EL (cell line): ENCODE measurements at places on chromosomes 7 and 10.

GRCh38 chr7:21743493-21743892 lies 200.7 kb downstream of the DNAH11 start:
- no peak for DNase-seq

DNA sequence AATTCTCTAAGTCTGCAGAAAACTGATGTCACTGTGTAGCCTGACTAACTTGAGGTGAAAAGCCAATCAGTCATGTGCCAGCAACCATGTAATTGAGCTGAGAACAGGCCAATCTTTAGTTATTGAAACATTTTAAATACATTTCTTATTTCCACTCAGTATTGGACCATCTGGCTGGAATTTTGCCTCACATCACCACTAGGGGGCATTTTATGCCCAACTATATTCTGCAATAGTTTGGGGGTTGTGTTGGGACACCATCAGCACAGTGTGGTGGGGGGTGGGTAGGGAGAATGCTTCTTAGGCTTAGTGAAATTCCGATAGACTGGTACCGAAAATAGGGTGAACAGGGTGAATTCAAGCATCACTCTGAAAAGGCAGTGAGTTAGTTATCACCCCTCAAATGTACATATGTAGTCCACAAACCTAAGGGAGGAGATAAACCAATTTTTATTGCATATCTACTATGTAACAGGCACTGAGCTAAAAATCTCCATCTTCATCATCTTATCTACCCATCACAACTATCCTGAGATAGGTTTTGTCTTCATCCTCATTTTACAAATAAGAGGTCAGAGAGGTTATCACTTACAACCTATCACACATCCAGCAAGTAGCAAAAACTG lies 17.8 kb downstream of the NPSR1 start:
- DNase-seq = peak; percentile 11

- DNase-seq = peak; percentile 77
Measured at GRCh38 chr10:31071232-31072005, 39.8 kb upstream of the ZNF438 start.

DNA sequence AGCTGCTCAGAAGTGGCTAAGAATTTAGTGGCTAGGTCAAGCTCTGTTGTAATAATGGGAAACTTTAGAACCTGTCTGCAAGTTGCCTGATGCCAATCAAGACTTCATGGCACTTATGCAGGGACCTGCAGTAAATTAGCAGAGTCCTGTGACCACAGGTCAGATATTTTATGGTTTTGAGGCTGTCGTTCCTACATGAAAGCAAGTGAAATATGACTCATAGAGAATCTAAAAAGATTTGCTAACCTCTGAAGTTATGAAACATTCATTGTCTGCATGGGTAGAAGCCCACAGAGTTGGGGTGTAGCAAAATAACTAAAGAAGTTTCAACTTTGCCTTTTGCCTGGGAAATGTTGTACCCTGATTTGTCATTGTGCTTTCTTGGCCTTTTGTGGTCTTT lies 32.3 kb downstream of the SLC39A12 start:
- DNase-seq = peak; percentile 62

DNA sequence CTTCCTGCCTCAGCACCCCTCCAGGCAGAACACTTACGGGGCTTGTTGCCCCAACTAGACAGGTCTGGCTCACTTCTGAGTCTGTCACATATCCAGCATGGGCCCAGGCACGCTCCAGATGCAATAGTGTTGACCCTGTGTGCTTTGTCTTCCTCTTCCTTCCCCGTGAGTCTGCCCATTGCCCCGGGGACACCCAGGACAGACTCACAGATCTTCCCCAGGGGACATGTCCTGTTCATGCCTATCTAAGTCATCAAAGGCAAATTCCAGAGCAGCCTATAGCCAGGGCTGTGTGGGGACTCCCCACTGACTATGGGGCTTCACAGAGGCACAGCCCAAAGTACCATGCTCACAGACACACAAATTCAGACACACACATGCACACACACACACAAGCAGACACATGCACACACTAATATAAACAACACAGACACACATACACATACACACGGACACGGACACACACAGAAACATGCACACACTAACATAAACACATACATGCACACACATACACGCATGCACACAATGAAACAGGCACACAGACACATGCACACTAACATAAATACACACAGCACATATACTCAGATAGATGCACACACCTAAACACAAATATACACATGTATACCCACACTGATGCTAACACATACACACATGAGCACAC lies 175.8 kb downstream of the KCNMA1 start:
- no peak for DNase-seq

GRCh38 chr10:8951440-8952089 lies 897.1 kb downstream of the GATA3 start:
- no peak for DNase-seq

- DNase-seq = no peak
Measured at GRCh38 chr7:72445075-72445474, 32.9 kb upstream of the CALN1 start.

GRCh38 chr7:127791446-127792189 lies 139.6 kb downstream of the SND1 start:
- DNase-seq = peak; percentile 55

- DNase-seq = no peak
Measured at GRCh38 chr10:131452926-131453720, 141.6 kb upstream of the TCERG1L start.

DNA sequence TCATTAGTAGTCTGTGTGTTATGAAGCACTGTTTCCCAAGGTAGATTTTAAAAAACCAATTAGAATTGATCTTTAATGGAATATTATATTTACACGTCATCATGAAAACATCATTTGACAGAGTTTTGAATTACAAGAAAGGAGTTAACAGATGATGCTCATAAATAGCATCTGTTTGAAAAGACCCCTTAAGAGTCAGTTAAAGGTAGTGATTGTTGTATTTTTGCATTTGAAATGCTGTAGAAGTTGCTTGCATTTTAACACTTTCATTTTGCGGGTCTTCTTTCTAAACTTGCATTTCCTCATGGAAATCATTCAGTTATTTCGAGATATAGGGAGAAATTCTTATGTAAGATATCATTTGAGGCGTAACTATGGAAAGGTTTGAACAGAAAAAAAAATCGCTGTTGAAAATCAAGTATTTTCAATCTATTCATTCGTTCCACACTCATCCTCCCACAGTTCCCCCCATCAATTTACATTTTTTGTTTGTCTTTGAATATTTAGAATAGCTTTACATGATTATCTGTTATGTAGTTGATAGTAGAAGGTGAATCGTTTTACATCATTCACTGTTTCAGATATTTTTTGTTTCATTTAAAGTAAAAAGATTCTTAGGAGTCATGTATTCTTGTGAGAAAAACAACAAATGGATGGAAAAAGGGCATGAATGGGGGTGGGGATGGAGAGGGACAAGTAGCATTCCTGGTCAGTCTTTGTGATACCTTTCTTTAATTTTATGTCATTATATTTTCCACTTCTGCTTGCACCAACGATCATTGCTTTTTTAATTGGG lies 3.0 kb upstream of the SKIDA1 start:
- no peak for DNase-seq

DNA sequence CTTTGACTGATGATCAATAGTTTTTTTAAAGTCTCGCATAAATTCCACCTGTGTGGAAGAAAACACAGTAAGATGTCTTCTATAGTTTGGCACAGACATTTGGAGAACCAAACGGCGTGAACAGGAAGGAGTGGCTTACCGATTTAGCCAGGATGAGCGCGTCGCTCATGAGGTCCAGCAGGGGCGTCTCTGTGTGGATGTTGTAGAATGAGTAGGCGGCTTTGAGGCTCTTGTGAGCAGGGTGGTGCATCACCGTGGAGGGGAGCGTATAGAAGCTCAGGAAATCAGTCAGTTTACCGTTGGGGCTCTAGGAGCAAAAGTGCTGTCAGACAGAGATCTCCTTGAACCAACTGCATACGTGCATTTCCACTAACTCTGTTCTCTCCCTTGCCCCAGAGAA lies 15.5 kb downstream of the RPP38 start:
- DNase-seq = no peak

GRCh38 chr10:128744811-128745305 lies 618.6 kb upstream of the MKI67 start:
- DNase-seq = no peak

GRCh38 chr7:138616085-138616484 lies 85.1 kb downstream of the SVOPL start:
- no peak for DNase-seq

DNA sequence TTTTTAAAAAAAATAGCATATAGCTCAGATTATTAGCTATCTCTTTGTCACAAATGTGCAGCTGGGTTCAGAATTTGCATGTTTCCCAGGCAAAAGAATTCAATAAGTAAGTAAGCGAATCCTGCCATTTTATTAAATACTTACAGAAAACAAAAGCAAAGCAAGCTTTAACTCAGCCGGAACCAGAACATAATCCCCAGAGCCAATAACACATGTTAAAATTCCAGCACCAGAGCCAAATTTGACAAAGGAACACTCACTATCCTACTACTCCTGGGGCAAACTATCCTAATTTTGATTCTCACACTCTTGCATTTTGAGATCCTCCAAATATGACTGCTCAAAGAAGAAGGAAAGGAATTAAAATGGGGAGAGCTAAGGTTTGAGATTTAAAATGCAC lies 32.6 kb downstream of the LRRTM3 start:
- no peak for DNase-seq

- peak; percentile 43 for DNase-seq
Measured at GRCh38 chr10:61903928-61904344, 2.4 kb downstream of the ARID5B start.

DNA sequence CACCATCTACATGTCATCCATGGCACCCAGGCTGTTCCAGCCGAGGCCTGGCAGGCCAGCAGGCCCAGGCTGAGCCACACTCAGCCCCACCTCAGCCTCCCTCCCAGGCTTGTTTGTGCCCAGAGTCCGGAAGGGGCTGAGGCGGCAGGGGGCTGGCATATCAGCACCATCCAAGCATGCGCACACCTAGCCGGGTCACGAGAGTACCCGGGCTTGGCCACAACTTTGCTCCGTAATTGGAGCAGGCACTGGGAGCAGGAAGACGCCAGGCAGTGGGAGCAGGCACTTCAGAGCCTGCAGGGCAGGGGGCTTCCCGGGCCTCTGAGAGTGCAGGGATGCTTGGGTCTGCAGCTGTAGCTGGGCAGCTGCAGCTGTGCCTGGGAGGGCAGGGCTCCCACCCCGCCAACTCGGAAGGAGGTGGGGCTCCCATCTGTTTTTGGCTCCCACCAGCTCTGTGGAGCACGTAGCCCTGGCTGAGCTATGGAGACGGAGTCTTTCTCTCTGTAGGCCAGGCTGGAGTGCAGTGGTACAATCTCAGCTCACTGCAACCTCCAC lies 15.2 kb upstream of the TSPAN15 start:
- no peak for DNase-seq

DNA sequence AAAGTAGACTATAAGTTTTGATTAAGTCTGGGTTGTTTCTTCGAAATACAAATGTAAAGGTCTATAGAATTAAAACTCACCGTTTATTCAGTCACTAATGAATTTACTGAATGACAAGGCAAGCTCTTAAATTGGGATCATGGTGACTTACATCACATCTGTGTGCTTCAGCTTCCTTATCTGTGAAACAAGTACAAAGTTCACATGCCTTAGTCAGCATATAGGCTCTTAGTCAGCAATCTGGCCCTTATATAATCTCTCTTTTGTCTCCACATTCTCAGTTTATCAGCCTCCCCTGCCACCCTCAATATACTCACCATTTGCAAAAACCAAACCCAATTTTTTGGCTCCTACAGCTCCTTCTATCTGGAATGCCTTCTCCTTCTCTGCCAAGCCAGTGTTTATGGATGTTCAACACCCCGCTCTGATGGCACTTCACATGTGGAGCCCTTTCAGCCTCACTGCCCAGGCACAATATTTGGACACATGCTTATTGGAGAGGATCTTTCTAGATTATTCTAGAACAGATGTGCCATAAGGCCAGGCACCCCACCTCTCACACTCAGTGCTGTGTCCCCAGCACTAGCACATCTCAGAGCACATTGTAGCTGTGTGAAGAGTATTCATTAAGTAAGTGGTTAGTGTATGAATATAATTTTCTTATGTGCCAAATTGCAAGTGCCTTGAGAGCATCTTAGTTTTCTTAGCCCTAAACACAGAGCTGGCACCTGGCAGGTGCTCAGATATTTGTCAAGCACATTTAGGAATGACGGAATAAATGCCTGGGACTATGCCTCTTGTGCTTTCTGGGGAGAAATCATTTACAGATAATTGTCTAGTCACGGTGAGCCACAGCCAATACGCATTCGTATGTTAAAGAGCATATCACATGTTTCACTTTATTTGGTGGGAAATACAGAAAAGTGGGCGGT lies 9.8 kb upstream of the LAMB1 start:
- peak; percentile 28 for DNase-seq

GRCh38 chr7:139898483-139898882 lies 69.4 kb downstream of the TBXAS1 start:
- DNase-seq = no peak

GRCh38 chr7:3560495-3560894 lies 259.4 kb downstream of the SDK1 start:
- no peak for DNase-seq

DNA sequence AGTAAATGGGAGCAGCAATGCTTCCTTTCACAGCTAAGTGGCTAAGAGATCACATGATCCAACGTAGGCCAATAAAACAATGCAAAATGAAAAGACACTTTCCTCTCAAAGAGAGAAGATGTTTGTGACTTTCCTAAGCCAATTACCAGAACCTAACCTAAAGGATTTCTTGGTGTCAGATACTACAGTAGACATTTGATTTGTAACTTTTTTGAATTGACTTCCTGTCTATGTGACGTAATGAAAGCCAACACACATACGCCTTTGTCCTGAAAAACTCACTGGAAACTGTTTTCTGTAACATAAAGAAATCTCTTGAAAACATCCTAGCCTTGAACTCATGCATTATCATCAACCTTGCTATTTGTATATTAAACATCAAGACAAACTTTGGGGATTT lies 417.1 kb downstream of the GPAM start:
- DNase-seq = no peak

- no peak for DNase-seq
Measured at GRCh38 chr7:153588586-153588985, 463.6 kb upstream of the DPP6 start.

- peak; percentile 44 for DNase-seq
Measured at GRCh38 chr7:112009081-112009480, 197.1 kb downstream of the DOCK4 start.

DNA sequence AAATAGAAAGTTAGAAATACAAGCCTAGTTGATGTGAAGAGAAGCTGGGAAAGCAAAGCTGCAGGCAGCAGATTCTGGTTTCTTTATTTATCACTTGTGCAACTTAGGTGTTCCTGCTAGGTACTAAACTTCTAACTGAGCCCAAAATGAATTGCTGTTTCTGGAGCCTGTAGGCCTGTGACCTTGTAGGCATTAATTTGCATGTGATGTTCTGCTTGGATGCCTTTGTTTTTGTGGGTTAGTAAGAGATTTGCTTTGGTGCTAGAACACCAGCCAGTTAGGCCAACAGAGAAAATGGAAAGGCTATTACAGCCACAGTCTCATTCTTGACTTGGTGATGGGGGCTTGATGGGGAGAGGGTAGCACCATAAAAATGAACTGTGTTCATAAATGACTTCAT lies 370.7 kb downstream of the PPP1R3A start:
- no peak for DNase-seq

- no peak for DNase-seq
Measured at GRCh38 chr10:13892001-13892491, 305.3 kb downstream of the PRPF18 start.
